ENCODE measurements at places on chromosomes 1 and 21.

GRCh38 chr1:183061194-183061593, 38.0 kb downstream of the LAMC1 start:
- no peak for DNase-seq

DNA sequence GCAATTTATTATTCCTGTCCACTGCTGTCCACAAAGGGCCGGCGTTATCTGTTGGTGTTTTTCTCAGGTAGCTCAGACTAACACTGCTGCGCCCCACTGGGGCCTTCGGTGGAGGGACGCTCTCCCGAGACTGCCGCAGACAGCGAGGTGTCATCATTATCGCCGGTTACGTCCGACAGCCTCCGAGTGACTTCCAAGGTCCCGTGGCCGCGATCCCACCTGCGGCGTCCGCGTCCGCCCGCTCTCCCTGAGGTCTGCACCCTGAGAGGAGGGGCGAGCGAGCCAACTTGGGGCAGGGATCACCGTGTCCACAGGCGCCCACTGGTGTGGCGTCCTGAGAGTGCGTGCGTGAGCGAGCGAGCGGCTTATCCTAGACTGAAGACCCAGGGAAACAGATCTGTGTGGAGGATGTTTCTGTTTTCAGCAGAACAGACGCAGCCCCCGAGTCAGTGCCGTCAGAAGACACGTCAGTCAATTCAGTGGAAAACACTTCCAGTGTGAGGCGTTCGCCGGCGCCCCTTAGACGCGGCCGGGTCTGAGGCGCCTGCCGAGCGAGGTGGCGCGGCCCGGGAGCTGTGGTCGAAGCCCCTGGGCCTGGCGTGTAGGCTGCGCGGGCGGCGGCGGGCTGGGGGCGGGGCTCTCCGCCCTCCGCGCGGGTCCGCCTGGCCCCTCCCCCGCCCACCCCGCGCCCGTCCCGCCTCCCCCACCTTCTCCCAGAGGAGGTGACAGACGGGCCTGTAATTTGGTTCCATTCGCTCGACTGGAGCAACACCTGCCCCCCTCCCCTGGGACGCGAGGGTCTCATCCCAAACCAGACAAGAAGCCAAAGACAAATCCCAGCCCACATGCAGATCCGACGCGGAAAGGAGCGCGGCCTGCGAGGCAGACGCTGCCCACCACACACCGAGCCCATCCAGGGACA, 12.6 kb downstream of the NHLH2 start:
- DNase-seq = no peak

- DNase-seq = no peak
Measured at GRCh38 chr1:91884459-91885212, 1.3 kb downstream of the TGFBR3 start.

- no peak for DNase-seq
Measured at GRCh38 chr1:204084247-204084772, 11.4 kb downstream of the SOX13 start.

DNA sequence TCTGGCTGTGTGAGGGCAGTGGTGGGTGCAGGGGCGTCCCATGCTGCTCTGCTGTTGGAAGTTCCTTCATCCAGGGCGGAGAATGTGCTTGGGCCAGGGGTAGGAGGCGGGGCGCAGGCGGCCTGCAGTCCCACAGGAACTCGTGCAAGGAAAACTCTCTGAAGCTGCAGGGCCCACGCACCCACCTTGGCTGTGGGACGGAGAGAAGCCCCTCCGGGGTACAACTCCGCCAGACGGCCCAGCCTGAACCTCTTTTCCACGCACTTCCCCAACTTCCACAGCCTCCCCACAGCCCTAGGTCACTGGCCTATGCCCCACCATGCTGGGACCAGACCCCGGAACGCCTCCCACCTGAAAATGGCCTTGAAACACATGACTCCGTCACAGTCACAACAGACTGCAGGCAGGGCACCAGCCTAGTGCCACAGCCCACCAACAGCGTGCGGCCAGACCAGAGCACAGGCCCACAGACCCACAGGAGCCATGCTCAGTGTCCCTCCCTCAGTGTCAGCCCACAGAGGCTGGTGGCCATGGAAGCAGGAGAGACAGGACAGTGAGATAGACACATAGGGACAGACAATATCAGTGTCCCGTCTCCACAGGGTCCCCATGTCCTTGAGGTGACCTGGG, 47.8 kb downstream of the WNT9A start:
- DNase-seq = no peak

DNA sequence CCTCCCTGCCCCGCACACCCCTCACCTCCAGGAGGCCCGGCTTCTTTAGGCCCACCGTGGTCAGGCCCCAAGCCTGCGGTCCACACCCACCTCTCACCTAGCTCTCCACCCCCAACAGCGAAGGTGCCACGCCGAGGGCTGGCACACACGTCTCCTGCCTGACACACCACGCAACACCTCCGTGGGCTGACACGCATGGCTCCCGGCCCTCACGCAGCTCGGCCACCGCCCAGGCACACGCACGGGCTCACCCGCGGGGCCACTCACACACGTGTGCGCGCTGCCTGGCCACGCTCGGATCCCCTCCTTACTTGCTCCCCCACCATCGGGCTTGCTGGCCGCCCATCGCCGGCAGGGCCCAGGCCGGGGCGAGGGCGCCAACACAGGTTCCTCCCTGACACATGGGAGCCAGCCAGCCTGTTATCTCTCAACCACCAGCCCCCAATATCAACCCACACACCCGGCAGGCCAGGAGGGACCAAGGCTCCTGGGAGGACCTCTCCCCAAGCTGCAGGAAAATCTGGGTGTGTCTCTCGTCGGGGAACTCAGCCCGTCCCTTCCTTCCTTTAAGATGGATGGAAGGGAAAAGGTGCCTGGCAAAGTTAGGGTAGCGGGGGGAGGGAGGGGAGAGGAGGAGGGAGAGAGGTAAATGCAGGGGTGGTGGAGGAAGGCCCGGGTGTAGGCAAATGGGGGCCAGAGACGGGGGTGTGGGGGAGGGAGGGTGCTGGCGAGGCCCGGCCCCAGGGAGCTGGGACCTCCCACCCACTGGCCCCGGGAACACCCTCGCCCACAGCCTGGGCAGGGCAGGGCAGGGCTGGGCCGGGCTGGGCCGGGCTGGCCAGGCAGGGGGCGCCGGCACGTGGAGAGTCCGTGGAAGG, 546 bp downstream of the ELOVL1 start:
- no peak for DNase-seq

GRCh38 chr1:125066385-125066784, 3881.6 kb downstream of the SRGAP2C start:
- no peak for DNase-seq

DNA sequence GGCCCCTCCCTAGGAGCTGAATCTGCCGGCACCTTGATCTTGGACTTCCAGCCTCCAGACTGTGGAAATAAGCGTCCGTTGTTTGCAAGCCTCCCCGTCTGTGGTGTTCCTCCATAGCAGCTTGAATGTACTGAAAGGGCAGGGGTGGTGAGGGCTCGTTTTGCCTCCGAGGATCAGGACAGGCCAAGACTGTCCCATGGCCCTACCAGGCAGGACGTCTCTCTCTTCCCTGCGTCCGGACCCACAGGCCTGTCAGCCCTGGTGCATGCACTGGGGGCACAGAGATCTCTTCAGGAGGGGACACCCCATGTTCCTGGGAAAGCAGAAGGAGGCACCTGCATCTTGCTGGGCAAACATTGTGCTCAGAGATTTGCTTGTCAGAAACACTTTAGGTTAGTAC, 156.3 kb upstream of the C1orf174 start:
- DNase-seq = no peak

GRCh38 chr1:1918901-1919303, at the start of gene TMEM52:
TSS of gene TMEM52 (minus strand) at chr1:1919279. CDS start at chr1:1919265, 14 bp downstream.
- no peak for DNase-seq

DNA sequence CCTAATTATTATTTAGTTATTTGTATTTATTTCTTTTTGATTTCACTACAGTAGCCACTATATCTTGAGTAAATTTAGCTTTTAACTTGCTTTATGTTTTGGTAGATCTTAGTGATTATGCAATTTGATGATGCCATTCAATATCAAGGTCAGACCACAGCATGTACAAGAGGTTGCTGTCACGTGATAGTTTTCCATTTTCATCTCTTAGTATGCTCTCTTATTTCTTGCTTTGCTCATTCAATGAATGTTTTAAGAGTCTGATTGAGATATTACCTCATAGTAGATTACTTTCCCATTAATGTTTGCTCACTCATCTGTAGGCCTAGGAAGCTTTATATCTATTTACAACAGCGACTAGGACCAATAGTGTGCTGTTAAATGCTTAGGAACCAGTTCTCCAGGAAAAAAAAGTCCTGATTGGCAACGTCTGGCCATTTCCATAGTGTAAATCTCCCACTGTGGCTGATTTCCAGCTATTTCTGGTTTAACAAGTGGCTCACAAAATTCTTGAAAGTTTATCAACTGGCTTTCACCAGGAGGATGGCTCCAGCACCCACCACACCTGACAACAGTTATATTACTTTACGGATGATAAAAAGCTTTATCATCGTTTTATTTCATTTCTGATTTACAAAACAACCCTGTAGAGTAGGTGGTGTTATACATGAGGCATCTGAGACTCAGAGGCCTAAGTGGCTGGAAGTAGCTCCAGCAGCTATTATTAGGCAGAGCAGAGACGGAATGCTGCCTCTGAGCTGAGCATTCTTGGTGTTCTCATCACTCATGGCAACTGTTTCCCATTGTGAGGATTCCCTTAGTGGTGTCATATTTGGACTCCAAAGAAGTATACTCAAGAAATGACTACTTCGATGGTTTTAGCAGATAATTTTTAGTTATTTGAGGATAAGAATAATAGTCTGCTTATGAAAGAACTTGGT, 235.2 kb downstream of the DISC1 start:
- no peak for DNase-seq

GRCh38 chr1:10237157-10237539, 26.8 kb downstream of the KIF1B start:
- no peak for DNase-seq

- no peak for DNase-seq
Measured at GRCh38 chr1:47934243-47934805, 62.9 kb downstream of the TRABD2B start.

All from T follicular helper cell (primary cell).